ENCODE measurements at places on chromosomes 4 and X.

GRCh38 chrX:123607270-123607669 is 125.6 kb downstream of the THOC2 start:
- no peak for DNase-seq

DNA sequence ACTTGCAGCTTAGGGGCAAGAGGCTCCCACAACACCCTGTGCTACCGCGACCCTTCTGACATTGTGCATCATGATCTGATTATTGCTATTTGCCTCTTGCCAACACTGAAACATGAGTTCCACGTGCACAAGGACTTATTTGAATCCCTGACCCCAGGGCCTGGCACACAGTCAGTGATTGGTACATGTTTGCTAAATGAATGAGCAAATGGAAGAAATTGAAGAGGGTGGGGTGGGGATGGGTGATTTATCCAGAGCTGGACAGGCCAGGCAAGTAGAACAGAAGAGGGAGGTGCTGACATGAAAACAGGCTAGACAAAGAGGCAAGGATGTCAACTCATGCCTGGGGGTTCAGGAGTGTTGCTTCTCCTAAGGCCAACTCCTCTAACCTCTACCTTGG is 24.9 kb upstream of the RPL39 start:
- DNase-seq: no peak

- DNase-seq: no peak
These were observed 448.2 kb upstream of the FAT1 start for GRCh38 chr4:187171706-187172339.

DNA sequence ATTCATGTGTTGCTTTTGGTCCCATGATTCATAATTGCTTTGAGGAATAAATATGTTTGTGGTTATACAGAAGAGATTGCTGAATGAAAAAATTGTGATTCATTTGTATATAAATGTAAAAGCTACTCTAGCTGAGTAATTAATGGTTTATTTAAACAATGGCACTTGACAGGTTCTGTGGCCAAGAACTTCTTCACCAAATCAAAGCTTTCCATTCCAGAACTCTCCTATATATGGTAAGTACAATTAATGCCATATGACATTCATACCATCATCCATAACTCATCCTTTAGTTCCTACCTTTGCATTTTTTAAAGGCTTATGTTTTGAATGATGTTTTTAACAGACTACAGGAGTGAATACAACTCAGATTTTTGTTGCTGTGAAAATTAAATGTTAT is 105.8 kb downstream of the REPS2 start:
- DNase-seq: no peak

GRCh38 chr4:1200425-1201035 is 28.1 kb upstream of the SPON2 start:
- no peak for DNase-seq

DNA sequence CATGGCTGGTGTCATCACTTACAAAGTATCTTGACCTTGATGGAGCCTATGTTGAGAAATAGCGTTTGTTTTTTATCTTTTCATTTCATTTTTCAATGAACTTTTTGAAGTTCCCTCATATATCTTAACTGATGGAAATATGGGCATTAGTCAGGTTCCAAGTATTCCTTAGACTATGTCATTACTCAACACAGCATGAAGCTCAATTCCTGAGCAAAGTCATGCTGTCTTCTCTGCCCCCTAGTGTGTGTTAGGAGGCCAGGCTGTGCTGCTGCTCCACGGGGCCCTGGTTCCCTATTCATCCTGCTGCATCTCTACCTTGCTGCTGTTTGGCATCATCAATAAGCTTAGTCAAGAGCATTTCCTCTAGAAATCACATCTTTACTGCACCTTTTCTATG is 40.9 kb downstream of the GPR143 start:
- DNase-seq: no peak

DNA sequence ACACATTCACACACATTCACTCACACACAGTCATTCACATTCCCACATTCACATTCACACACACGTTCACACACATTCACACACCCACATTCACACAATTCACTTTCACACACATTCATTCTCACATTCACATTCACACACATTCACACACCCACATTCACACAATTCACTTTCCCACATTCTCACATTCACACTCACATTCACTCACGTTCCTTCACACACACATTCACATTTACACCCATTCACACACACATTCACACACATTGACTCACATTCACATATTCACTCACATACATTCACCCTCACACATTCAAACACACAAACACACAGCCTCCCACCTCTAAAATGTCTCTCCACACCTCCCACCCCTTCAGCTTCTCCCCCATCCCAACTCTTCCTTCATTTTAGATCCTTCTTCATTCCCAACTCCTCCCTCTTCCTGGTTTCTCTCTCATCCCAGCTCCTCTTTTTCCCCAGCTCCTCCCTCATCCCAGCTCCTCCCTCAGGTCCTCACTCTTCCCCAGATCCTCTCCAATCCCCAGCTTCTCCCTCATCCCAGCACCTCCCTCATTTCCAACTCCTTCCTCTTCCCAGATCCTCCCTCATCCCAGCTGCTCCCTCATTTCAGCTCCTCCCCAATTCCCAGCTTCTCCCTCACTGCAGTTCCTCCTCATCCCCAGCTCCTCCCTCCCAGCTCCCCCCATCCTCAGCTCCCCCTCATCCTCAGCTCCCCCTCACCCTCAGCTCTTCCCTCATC is 111.0 kb downstream of the FAM53A start:
- no peak for DNase-seq

GRCh38 chr4:16884673-16885460 is 13.6 kb downstream of the LDB2 start:
- no peak for DNase-seq
